Bronchial epithelial cell (primary cell): ENCODE measurements at places on chromosomes 5 and 9.
A peak's percentile ranks its signal among the peaks of the same experiment; 100 is the strongest.

DNA sequence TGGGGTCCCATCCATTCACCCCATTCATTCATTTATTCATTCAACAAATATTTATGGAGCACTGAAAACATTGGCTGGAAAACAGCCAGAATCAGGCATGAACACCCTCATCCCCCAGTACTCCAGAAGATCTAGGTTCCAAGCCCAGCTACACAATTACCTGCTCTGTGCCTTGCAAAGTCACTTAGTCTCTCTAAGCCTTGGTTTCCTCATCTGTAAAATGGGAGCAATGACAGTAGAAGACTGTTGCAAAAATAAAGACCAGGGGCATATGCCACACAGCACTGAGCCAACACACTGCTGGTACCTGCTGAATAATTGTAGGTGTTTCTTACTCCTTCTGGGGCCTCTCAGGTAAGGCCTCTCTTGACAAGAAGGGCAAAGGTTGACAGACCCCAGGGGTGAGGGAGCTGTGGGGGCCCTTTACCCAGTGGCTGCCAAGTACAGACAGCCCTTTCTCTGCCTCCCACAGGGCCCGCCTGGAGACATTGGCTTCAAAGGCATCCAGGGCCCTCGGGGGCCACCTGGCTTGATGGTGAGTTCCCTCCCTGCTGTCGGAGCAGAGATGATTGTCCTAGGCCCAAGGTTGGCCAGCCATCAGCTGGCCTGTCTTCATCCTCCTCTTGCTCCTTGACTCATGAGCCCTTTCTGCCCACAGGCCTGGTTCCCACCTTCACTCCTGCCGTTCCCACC, 22.6 kb upstream of the ORM1 start:
- DNase-seq: no peak

DNA sequence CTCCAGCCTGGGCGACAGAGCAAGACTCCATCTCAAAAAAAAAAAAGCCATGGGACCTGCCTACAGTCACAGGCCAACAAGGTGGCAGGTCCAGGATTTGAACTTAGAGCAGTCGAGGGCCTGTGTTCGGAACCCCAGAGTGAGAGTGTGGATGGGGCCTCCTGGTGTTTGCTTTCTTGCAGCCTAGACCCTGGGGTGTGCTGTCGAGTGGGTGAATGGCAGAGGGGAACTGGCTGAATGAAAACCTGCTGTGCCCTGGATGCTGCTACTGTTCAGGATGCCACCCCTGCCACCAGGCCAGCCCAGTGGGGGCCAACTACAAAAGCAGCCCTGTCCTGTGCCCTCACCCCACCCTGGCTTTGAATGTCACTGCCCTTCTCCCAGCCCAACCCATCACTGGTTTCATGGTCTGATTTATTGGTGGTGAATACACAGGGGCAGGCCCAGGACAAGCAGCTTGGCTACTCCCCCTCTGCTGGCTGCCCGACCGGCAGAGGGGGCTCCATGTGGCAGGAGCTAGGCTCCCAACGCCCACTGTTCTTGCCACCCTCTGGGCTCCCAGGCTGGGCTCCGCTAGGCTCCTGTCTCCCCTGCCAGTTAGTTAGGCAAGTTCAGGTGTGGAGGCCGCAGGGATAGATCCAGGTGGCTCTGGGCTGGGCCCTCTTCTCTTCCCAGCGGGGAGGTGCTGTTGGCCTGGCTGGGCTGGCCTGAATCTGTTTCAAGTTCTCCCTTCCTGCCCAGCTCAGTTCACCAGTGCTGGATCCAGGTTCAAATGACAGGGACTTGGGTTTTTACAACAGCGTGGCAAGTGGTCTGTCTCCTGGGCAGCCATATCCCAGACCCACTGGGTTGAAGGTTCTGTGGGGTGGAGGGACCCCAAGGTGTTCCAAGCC, 12.2 kb downstream of the FPGS start:
- DNase-seq: no peak

GRCh38 chr9:78590068-78590467, 293.1 kb downstream of the PSAT1 start:
- no peak for DNase-seq

- DNase-seq: no peak
Measured at GRCh38 chr5:10973316-10973715, 212.3 kb upstream of the DAP start.

DNA sequence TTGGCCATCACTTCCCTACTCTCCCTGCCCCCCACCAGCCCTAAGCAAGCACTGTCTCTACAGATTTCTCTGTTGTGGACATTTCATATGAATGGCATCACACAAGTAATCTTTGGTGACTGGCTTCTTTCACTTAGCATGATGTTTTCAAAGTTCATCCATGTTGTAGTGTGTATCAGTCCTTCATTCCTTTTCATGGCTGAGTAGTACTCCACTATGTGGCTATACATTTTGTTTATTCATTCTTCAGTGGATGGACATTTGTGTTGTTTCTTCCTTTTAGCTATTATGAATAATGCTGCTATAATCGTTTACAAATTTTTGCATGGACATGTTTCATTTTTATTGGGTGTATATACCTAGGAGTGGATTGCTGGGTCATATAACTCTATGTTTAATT, 84.1 kb downstream of the DAP start:
- DNase-seq: no peak

- no peak for DNase-seq
Measured at GRCh38 chr5:59521476-59521875, 372.1 kb downstream of the PDE4D start.

- no peak for DNase-seq
Measured at GRCh38 chr9:127635201-127635735, 23.2 kb downstream of the STXBP1 start.

DNA sequence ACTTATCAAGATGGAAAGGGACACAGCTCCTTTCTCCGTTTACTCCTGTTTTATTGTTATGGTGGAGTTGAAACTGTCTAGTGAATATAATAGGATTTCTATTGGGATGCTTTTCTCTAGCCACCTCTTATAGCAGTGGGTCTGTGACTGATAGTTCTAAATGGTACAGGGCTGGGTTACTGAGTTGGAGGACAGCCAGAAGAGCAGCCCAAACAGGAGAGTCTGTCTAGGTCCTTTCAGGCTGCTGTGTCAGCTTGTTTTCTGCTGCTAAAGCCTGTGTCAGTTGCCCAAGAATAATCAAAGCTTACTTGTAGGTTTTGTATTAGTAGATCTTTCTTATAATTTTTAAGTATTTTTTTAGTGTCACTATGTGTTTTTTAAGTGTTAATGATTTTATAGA, 356.0 kb upstream of the SEMA6A start:
- no peak for DNase-seq

DNA sequence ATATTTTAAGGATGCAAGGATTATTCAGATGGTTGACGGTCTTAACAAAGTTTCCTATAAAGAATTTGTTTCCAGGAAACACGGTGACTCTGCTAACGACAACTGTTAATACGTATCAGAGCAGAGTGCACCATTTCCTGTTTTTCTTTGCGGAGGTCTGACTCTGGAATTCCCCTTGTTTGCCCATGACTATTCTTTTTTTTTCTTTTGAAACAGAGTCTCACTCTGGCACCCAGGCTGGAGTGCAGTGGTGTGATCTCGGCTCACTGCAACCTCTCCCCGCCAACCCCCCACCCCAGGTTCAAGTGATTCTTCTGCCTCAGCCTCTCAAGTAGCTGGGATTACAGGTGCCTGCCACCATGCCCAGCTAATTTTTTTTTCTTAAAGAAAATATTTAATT, 115.9 kb downstream of the CDC42SE2 start:
- peak; percentile 81 for DNase-seq

DNA sequence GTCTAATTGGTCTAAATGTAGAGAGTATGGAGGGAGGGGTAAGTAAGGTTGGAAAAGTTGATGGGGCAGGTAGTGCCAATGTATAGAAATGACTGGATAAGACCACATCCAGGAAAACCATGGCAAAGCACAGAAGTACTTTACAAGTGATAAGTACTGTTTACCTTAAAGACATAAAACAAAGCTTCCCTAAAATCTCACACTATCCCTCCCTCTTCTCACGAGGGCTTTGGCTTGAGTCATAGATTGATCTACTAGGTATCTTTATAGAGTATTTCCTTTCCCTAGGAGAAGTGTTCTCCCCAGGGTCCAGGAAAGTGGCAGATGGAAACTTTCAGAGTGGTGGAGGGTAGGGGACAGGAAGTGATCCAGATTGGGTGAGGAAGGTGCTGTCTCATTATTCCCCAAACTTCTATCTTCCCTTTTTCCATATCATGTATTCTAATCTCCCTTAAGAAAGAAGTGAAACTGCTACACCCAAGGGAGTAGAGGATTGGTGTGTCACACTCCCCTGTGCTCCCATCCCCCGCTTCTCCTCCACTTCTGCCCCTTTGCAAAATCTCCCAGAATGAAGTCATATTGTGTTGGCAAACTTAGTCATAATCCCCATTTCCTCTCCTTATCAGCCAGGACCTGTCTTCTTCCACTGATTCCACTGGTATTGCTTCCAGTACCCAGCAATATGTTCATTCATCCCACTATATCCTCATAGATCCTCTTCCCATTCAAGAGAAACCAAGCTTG, 14.6 kb downstream of the IL33 start:
- DNase-seq: peak; percentile 97

- DNase-seq: no peak
Measured at GRCh38 chr9:107675351-107676259, 186.0 kb upstream of the KLF4 start.

DNA sequence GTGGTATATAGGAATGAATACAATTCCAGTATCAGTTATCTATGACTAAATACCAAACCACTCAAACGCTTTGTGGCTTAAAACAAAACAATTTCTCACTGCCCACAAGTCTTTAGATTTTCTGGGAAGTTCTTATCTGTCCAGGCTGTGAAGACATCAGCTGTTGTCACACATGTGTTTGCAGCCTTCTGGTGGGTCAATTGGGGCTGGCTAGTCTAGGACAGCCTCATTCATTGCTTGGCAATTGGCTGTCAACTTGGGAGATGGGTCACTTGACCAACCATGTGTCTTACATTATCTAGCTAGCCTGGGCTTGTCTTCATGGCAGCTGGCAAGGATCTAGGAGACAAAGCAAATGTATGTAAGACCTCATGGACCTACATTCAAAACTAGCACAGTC, 53.8 kb upstream of the PAPPA start:
- peak; percentile 43 for DNase-seq

GRCh38 chr9:89542401-89543021, 44.6 kb upstream of the SEMA4D start:
- peak; percentile 11 for DNase-seq

GRCh38 chr5:15594977-15595568, 95.1 kb downstream of the FBXL7 start:
- DNase-seq: no peak

- DNase-seq: no peak
Measured at GRCh38 chr5:32445287-32445758, 783 bp upstream of the ZFR start.

DNA sequence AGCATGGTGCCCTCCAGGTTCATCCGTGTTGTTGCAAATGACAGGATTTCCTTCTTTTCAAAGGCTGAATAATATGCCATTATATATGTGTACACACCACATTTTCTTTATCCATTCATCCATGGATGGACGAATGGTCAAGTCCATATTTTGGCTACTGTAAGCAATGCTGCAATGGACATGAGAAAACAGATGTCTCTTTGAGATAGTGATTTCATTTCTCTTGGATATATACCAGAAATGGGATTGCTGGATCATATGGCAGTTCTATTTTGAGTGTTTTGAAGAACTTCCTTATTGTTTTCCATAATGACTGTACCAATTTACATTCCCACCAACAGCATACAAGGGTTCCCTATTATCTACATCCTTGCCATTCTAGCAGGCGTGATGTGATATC, 67.9 kb downstream of the TEK start:
- no peak for DNase-seq

GRCh38 chr5:91224969-91225368, 158.1 kb downstream of the ARRDC3 start:
- no peak for DNase-seq

- DNase-seq: no peak
Measured at GRCh38 chr5:170161069-170161468, 55.4 kb downstream of the FOXI1 start.
